ENCODE measurements at places on chromosomes 12 and 14. TPM values are rescaled to one million over a fixed set of nuclear protein-coding genes. Genes with fewer than 3 reads are reported as not detected.

NINJ2 gene
- not detected for total RNA-seq

SUOX gene
- total RNA-seq = 17.0 TPM

KRT82 gene
- total RNA-seq = not detected

MYO1H gene
- not detected for total RNA-seq

CACNA1C gene
- total RNA-seq = 3.6 TPM

CMA1 gene
- not detected for total RNA-seq

BATF gene
- total RNA-seq = not detected

KCNK10 gene
- total RNA-seq = not detected

CMAS gene
- 42.5 TPM for total RNA-seq

OAS2 gene
- total RNA-seq = 362 TPM

LRFN5 gene
- total RNA-seq = 0.05 TPM

C14orf132 gene
- total RNA-seq = 0.34 TPM

KRT2 gene
- total RNA-seq = not detected

PRB2 gene
- total RNA-seq = not detected

DNA sequence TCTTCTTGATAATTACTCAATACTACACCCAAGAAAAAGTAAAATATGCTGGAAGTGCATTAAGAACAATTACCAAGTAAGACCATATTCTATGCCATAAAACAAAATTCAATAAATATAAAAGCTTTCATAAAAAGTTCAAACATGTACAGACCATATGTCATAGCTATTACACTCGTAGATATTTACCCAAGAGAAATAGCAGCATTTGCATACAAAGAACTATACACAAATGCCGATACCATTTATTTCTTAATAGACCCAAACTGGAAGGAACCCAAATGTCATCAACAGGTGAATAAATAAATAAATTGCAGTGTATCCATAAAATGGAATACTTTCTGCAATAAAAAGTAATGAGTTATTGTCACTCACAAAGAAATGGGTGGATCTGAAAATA lies 78.3 kb upstream of the SLC16A7 start:
- no peak for DNase-seq

DNA sequence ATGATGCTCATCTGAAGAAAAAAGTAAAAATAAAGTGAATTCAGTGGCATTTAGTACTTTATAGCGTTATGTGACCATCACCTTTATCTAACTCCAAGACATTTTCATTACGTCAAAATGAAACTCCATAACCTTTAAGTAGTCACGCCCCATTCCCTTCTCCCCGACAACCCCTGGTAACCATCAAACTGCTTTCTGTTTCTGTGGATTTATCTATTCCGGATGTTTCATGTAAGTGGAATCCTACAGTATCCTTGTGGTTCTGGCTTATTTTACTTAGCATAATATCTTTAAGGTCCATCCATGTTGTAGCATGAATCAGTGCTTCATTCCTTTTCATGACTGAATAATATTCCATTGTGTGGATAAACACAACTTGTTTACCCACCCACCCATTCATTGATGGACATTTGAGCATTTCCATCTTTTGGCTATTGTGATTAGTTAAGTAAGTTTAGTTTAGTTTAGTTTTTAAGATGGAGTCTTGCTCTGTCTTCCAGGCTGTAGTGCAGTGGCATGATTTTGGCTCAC lies 18.5 kb upstream of the MAP1LC3B2 start:
- no peak for DNase-seq

DNA sequence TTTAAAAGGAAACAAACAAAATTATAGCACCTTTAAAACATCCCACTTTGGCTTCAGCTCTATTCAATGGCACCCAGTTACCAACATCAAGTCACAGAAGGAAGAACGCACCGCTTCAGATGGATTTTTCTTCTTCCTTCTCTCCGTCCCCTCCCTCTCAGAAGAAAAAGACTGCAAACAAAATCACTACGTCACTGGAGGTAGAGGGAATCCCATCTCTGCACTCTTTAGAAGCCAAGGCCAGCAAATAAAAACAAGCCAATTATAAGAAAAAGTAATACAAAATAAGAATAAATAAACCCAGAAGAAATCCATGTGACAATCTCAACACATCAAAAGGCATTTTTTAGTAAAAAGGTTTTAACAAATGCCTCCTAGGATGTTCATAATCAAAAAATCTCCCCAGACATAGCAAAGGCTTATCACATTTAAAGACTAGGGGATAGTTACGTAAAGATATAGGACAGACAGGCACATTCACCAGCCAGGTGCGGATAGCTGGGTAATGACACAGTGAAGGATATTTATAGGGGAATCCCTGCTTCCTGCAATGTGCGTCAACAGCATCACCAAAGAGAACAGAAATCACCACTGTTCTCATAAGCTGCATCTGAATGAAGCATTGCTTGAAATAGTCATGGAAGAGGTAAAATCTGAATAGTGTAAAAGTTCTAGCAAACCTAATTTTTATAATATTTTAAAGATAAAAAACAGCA lies 89.4 kb downstream of the R3HDM2 start:
- DNase-seq = no peak

DNA sequence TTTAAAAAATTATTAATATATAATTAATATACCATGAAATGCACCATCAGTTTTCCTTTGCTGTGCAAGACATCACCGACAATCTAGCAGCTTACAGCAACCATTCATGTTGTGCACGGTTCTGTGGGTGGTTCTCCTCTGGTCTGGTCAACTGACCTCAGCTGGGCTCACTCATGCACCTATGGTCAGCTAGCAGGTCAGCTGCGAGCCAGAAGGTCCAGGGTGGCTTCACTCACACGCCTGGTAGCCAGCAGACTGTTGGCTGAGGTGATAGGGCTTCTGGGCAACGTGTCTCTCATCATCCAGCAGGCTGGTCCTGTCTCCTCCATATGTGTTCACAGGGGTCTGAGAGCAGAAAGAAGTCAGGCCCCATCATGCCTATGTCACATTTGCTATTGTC lies 210.4 kb downstream of the KIF26A start:
- DNase-seq = no peak

GRCh38 chr14:70442750-70443149 lies 9.2 kb upstream of the ADAM21 start:
- DNase-seq = no peak

DNA sequence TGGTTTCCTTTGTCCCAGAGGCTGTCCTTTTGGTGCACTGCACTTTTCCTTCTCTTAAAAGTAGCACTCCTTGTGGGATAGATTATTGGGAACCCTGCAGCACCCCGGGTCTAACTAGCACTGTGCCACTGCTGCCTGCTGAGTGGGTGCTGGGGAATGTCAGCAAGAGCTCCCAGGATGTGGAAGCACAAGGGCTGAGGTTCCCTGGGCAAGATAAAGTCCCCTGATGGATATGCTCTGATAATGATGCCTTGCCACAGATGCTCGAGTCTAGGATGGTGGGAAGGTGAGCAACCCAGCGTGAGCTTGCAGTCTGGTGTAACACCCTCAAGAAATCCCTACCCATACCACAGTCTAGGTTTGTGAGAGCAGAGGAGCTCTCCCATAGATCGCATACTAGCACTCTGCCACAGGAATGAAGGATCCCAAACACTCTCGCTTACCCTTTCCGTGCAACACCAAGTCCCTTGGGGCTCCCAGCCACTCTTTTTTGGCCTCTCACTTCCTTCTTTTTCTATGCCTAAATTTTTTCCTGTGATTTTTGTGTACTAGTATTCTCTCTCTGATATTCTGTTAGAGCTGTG lies 32.6 kb downstream of the USP15 start:
- DNase-seq = no peak

GRCh38 chr12:132453361-132454192 lies 36.4 kb upstream of the FBRSL1 start:
- DNase-seq = peak; percentile 83

DNA sequence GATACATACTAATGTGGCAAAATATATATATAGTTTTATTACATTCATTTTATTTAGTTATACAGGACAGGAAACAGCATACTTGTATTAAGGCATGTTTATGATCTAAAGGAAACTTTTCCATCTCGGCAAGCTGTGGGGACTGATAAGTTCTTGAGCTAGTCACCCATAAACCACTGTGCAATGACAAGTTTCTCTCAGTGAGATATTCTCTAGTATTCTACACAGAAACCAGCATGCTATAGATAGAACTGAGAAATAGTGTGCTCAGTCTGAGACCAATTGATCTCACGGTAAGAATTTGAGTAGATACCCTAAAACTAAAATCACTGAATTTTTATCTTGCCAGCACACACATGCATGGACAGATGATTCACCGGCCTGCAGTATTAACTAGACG lies 717.6 kb upstream of the NOVA1 start:
- no peak for DNase-seq

- DNase-seq = no peak
Measured at GRCh38 chr14:72686832-72687231, 207.1 kb downstream of the DPF3 start.

GRCh38 chr12:94170690-94171594 lies 22.6 kb downstream of the PLXNC1 start:
- DNase-seq = no peak

DNA sequence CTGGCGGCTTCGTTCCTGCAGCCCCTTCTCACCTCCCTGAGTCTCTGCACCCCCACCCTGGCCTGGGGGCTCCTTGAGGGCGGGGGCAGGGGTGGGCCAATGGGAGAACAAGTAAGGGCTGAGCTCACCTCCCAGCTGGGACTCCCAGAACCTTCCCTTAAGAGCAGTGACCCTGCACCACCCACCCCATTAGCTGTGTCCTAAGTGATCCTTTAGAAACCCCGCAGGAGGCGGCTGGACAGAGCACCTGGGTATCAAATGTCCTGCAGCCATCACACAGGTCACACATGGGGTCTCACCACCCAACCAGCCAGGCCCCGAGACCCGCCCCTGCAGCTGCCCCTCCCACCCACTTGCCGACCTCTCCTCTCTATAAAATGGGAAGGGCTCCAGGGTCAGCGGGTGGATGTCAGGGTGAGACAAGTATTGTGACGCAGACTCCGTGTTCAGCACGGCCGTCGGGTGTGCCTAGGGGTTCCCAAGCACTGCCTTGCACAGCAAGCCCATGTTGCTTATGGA lies 151.2 kb upstream of the C14orf180 start:
- no peak for DNase-seq

DNA sequence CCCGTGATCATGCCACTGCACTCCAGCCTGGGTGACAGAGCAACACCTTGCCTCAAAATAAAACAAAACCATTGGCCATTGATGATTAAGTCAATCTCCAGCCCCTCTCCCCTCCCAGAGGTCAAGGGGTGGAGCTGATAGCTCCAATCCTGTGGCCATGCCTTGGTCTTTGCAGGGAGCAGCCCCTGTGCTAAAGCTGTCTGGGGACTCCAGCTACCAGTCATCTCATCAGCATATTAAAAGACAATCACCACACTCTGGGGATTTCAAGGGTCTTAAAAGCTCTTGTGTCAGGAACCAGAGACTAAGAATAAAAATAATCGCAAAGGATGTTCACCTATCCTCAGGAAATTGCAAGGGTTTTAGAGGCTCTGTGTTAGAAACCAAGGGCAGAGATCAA lies 30.6 kb downstream of the HCAR2 start:
- no peak for DNase-seq

DNA sequence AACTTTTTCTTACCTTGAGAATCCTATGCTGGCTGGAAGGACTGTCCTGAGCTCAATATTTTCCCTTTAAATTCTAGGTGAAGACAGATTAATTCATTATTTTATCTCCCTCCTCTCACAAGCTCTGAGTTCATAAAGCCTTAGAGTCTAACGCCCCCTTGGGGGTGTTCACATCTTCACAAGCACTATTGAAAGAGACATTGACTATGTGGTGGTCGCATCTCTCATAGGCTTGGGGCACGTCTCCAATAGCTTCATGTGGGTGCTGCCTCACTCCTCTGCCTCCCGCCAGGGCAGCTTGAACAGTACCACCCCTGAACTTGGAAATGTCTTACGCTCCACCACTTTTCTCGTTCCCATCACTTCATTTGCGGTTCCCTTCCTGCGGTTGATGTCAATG lies 106.2 kb downstream of the UNC79 start:
- peak; percentile 7 for DNase-seq

DNA sequence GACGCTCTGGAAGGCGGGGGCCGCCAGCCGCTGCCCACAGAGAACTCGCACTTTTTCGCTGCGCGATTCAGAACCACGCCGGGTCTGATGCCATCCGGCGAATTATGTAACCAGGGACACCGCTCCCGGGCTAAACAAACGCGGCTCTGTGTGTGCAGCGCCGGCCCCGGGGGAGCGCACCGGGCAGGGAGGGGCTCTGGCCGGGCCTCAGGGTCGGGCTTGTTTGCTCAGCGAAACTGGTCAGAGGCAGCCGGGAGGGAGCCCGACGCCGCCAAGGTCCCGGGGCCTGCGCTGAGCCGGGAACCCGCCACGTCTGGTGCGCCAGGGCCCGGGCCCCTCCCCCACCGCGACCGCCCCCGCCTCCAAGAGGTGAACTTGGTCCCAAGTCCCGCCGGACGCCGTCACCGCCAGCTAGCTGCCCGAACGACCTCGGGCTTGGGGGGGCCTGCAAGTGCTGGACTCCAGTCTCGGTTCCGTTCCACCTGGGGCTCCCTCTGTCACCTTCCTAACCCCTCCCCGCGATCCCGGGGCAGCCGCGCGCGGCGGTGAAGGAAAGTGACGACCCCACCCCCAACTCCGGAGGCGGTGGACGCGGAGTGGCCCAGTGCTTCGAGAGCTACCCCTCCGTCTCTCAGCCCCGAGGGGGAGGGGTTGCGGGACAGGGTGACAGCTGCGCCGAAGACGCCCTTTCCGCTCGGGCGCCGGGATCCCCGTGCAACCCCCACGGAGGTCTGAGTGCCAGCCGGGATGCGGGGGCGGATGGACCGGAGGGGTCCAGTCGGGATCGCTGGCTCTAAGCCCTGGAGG lies 848 bp downstream of the CTDSP2 start:
- peak; percentile 66 for DNase-seq

DNA sequence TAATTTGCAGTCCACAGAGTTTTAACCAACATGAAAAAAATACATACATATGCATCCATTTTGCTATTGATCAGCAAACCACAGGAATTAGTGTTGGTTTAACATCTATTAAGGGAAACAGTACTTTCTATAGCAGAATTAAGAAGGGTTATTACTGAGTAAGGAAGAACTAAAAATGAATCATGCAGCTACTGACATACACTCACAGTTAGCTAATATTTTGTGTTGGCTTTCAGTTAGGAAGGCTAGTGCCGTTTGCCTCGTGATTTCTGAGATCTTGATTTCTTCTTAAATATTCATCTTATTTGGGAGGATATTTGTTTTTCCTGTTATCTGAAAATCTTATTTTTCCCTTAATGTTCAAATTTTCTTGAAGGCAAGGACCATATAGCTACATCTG lies 423.4 kb downstream of the NOVA1 start:
- no peak for DNase-seq

- peak; percentile 86 for DNase-seq
Measured at GRCh38 chr12:49624921-49625577, 1.7 kb downstream of the PRPF40B start.

- DNase-seq = no peak
Measured at GRCh38 chr14:69960296-69960695, 81.1 kb downstream of the SMOC1 start.

- no peak for DNase-seq
Measured at GRCh38 chr14:105240811-105241576, 7.3 kb upstream of the BTBD6 start.

GRCh38 chr12:89461649-89462612 lies 62.7 kb downstream of the GALNT4 start:
- DNase-seq = peak; percentile 64
